Stimulated activated CD8-positive, alpha-beta memory T cell treated with anti-CD3 and anti-CD28 coated beads, Interleukin-4, amount 100 ng/mL, for 4 hours (primary cell): ENCODE measurements at places on chromosomes 4 and X.

DNA sequence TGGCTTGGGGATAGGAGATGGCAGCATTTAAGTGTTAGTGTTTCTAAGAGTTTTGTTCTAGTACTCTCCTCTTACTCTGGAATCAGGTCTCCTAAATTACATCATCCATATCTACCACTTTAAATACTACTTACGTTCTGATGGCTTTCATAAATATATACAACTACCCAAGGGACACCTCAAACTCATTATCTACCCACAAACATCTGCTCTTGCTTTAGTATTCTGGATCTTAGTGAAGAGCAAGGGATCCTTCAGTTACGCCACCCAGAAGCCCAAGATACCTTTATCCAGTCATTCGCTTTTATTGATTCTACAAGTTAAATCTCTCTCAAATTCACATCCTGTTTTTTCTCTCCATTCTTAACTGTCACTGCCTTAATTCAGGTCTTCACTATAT lies 7.0 kb downstream of the NUP54 start:
- no peak for DNase-seq

GRCh38 chrX:137749246-137749645 lies 183.3 kb downstream of the ZIC3 start:
- no peak for DNase-seq

DNA sequence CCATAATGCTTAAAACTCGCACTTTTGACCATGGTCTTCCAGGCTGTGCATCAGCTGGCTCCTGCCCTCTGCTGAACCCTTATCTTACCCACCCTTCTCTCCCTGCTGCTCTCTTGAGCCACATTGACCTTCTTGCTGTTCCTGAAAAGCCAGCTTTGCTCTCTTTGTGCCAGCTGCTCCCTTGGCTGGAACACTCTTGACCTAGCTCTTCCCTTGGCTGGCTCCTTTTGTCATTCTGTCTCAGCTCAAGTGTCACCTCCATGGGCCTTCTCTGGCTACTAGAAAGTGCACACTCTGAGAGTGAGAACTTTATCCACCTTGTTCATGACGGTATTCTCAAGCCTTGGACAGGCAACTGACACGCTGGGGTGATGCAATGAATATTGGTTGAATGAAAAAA lies 112.1 kb downstream of the MGST2 start:
- no peak for DNase-seq

GRCh38 chr4:74793757-74794381 lies 454 bp downstream of the BTC start:
- no peak for DNase-seq

DNA sequence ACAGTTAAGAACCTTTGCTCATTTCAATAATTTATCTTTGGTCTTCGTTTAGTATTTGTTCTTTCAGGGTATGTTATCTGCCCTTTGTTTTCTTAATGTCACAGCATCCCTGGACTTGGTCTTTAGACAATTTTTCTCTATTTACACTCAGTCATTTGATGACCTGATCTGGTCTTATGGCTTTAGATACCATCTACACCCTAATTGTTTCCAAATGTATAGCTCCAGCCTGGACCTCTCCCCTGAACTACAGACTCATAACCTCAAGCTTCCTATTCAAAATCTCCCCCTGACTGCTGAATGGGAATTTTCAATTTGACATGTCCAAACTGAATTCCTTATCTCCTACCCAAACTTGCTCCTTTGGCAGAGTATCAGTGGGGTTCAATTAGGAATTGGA lies 3.7 kb upstream of the SUPT20HL2 start:
- DNase-seq = no peak

DNA sequence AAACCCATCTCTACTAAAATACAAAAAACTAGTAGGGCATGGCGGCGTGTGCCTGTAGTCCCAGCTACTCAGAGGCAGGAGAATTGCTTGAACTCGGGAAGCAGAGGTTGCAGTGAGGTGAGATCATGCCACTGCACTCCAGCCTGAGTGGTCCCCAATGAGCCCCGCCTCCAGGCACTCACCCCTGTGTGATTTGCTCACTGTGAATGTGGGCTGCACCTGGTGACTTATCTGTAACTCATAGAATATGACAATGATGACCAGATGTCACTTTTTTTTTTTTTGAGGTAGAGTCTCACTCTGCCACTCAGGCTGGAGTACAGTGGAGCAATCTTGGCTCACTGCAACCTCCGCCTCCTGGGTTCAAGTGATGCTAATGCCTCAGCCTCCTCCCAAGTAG lies 49.0 kb upstream of the HOPX start:
- DNase-seq = no peak

- no peak for DNase-seq
Measured at GRCh38 chrX:23978491-23978890, 48.5 kb downstream of the KLHL15 start.

GRCh38 chr4:182255441-182256190 lies 12.4 kb downstream of the TENM3 start:
- DNase-seq = no peak

GRCh38 chr4:52588771-52589591 lies 70.1 kb downstream of the USP46 start:
- DNase-seq = no peak

- DNase-seq = no peak
Measured at GRCh38 chr4:26207631-26208030, 113.2 kb upstream of the RBPJ start.

DNA sequence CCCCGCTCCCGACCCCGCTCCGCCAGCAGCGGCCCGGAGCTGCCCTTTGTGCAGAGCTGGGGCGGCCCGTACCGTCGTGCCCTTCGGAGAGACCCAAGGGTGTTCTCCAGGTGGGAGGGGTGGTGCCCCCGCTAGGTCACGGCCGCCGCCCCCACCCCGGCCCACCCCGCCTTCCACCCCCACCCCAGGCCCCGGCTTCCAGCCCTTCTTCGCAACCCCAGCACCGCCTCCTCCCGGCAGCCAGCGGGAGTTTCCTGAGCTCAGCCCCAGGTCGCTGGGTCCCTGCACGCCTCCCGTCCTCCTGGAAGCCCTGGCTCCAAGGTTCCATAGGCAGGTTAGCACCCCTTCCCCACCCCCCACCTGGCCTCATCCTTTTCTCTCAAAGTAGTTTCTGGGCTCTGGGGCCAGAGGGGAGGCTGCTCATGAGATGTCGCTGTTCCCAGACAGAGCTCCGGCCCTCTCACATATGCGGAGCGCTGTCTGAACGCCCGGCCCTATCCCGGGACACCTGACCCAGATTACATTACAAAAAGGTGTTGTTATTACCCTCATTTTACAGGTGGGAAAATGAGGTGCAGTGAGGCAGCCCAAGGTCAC lies 25.2 kb upstream of the FGFR3 start:
- no peak for DNase-seq

- no peak for DNase-seq
Measured at GRCh38 chr4:80096175-80096850, 23.3 kb upstream of the ANTXR2 start.

GRCh38 chr4:128468123-128468989 lies 180.7 kb upstream of the PGRMC2 start:
- DNase-seq = no peak

GRCh38 chr4:23873717-23874535 lies 15.9 kb downstream of the PPARGC1A start:
- DNase-seq = no peak

- DNase-seq = no peak
Measured at GRCh38 chrX:47574076-47574546, 8.1 kb upstream of the TIMP1 start.

DNA sequence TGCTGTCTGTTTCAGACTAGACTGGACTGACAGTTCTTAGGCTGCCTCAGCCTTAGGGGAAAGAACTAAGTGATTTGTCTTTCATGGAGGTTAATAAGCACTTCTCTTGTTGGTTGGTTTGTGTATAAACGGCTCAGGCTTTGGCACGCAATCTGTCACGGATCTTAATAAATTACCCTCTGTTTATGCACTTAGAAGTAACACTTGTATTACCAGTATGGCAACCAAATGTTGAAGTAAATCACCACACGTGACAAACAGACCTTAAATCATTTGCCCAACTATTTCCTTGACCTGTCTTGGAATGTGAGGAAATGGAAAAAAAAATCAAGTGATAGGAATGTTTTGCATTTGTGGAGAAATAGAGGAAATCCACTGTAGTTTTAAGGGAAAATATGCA lies 69.9 kb downstream of the TEX13A start:
- no peak for DNase-seq

GRCh38 chr4:129988957-129989356 lies 893.0 kb downstream of the C4orf33 start:
- no peak for DNase-seq

- DNase-seq = peak; percentile 35
Measured at GRCh38 chrX:42948723-42949657, 171.0 kb upstream of the PPP1R2C start.

DNA sequence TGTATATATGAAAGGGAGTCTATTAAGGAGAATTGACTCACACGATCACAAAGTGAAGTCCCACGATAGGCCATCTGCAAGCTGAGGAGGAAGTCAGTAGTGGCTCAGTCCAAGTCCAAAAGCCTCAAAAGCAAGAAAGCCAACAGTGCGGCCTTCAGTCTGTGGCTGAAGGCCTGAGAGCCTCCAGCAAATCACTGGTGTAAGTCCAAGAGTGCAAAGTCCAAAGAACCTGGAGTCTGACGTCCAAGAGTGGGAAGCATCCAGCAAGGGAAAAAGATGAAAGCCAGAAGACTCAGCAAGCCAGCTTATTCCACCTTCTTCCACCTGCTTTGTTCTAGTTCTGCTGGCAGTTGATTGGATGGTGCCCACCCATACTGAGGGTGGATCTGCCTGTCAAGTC lies 104.1 kb downstream of the IL1RAPL2 start:
- DNase-seq = no peak

GRCh38 chrX:47581731-47582647 lies at the start of gene TIMP1:
TSS of gene TIMP1 (plus strand) at chrX:47582436. CDS start at chrX:47583416, 980 bp downstream.
- peak; percentile 74 for DNase-seq

- DNase-seq = no peak
Measured at GRCh38 chrX:78452356-78452755, 124.9 kb upstream of the CYSLTR1 start.

DNA sequence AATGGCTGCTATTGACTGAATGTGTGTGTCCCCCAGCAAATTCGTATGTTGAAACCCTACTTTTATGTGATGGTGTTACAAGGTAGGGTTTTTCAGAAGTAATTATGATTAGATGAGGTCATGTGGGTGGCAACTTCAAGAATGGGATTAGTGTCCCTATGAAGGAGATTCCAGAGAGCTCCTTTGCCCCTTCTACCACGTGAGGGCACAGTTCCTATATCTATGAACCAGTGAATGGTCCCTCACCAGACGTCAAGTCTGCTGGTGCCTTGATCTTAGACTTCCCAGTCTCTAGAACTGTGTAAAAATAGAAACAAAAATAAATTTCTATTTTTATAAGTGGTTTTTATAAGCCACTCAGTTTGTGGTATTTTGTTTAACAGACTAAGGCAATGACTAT lies 1137.6 kb upstream of the IGFBP7 start:
- no peak for DNase-seq

GRCh38 chr4:124936427-124936826 lies 223.9 kb upstream of the ANKRD50 start:
- no peak for DNase-seq

GRCh38 chr4:152368001-152368400 lies 167.9 kb downstream of the FBXW7 start:
- DNase-seq = no peak

GRCh38 chr4:173367946-173368345 lies 2.8 kb upstream of the SAP30 start:
- DNase-seq = no peak

- no peak for DNase-seq
Measured at GRCh38 chr4:182212211-182212761, 30.9 kb upstream of the TENM3 start.

DNA sequence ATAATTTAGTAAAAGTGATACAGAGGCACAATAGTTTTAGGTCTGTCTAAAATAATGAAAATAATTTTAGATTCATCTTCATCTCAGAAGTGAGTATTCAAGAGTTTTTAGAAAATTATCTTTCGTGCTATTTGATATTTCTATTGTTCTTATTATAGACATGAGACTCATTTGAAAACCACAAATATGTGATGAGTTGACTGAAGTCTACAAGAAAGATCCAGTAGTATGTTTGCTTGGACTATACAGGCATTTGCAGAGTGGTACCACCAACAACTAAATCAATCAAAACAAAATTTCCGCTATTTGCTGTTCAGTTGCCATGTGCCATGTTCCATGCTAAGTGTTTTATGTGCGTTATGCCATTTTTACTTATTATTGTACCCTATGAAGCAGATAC lies 1318.5 kb downstream of the STIM2 start:
- no peak for DNase-seq

DNA sequence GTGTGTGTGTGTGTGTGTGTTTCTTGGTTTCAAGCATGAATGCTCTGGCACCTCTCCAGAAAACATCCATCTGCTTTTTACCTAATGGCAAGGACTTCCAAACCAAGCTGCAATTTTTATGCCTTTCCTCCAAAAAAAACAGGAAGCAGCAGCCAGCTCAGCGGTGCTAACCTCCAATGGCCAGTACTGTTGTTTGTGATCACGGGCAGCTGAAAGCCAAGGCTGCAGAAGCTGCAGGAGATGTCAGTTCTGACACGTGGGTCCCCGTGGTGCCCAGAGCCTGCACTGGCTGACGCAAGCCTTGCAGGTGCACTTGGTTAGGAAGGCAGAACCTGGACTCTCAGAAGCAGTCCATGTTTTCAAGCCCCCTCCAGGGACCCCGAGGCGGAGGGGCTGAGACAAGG lies 313.6 kb upstream of the DDX53 start:
- no peak for DNase-seq

GRCh38 chrX:38407126-38407525 lies 54.7 kb downstream of the OTC start:
- DNase-seq = no peak
